ENCODE measurements at places on chromosomes 13 and 19. TPM values are rescaled to one million over a fixed set of nuclear protein-coding genes. Genes with fewer than 3 reads are reported as not detected.

Gene SLITRK5
- 0.17 TPM for total RNA-seq

Gene PRODH2
- not detected for total RNA-seq

Gene SIGLEC12
- total RNA-seq, result 0.46 TPM

Gene LRRC63
- total RNA-seq, result not detected

Gene ZNF93
- total RNA-seq, result 2.3 TPM

Gene CLEC17A
- total RNA-seq, result 0.36 TPM

Gene CTXN1
- 0.61 TPM for total RNA-seq

Gene PNPLA6
- total RNA-seq, result 87.8 TPM

Gene MCEMP1
- total RNA-seq, result not detected

Measured in left colon (tissue), 2 donors.